ENCODE measurements at places on chromosomes 13 and 19. TPM values are rescaled to one million over a fixed set of nuclear protein-coding genes. Genes with fewer than 3 reads are reported as not detected.

The ZNF296 gene
- not detected for total RNA-seq

The NCCRP1 gene
- not detected for total RNA-seq

The ZNF90 gene
- 2.8 TPM for total RNA-seq

The OR7C1 gene
- not detected for total RNA-seq

The ATXN8OS gene
- not detected for total RNA-seq

The TGFBR3L gene
- 1.3 TPM for total RNA-seq

The ALDH16A1 gene
- 13.9 TPM for total RNA-seq

The JAK3 gene
- 1.2 TPM for total RNA-seq

The SLC8A2 gene
- total RNA-seq, result under 0.01 TPM

The CFAP97D2 gene
- total RNA-seq, result not detected

The CYP4F8 gene
- total RNA-seq, result not detected

The CEBPA gene
- total RNA-seq, result 0.51 TPM

The CRB3 gene
- 0.17 TPM for total RNA-seq

The ARID3A gene
- total RNA-seq, result 14.9 TPM

The ZNF20 gene
- total RNA-seq, result 8.6 TPM

The PRR19 gene
- 0.17 TPM for total RNA-seq

The F10 gene
- 20.3 TPM for total RNA-seq

The SUGP2 gene
- 24.7 TPM for total RNA-seq

The KLK7 gene
- total RNA-seq, result not detected

The CERS1 gene
- 1.5 TPM for total RNA-seq

The PLIN4 gene
- total RNA-seq, result 5.3 TPM

The ZNF226 gene
- total RNA-seq, result 30.7 TPM

The NANOS3 gene
- not detected for total RNA-seq

The ABCA7 gene
- 9.7 TPM for total RNA-seq

The ZNF439 gene
- 9.4 TPM for total RNA-seq

The PNMA8B gene
- total RNA-seq, result 1.7 TPM

The C19orf85 gene
- not detected for total RNA-seq

The CYP2B6 gene
- not detected for total RNA-seq

The GARIN5A gene
- 0.66 TPM for total RNA-seq

The CLDND2 gene
- not detected for total RNA-seq

The WDFY2 gene
- total RNA-seq, result 9.2 TPM

The C19orf38 gene
- 1.3 TPM for total RNA-seq

The ACP7 gene
- not detected for total RNA-seq
